Kidney tubule cell (primary cell): ENCODE measurements at places on chromosomes 5 and 9.

DNA sequence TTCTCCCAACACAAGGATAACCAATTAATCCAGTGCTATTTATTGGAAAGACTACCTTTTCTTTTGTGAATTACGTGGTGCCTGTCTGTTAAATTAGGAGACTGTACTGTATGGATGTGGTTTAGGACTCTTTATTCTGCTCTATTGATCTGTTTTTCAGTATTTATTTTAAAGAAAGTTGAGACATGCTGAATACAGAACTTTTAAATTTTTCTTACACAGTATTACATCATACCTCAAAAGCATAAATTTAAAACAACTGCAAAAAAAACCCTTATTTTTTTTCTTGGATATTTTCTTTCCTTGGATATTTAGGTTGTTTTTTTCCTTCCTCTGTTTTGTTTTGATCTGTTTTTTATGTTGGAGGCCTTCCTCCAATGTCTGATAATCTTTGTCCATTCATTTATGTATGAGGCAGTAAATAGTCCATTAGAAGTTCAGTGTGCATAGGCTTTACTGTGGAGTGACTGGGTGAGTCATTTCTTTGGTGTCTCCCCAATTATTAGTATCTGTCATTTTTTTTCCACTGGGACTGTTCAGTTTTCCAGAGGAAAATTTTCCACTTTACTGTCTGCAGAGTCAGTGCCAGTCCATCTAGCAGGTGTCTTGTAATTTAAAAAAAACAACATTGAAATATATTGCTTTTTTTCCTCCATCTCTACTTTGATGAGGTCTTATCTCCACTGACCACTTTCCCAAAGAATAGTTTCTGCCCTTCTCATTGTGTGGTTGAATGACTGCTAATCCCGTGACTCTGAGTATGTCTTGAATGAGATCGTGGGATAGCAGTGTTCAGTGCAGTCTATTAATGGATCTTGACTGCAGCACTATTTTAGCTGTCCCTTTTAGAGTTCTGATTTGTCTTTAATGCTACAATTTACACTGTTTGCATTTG lies 15.2 kb downstream of the CYSTM1 start:
- peak; percentile 77 for DNase-seq

DNA sequence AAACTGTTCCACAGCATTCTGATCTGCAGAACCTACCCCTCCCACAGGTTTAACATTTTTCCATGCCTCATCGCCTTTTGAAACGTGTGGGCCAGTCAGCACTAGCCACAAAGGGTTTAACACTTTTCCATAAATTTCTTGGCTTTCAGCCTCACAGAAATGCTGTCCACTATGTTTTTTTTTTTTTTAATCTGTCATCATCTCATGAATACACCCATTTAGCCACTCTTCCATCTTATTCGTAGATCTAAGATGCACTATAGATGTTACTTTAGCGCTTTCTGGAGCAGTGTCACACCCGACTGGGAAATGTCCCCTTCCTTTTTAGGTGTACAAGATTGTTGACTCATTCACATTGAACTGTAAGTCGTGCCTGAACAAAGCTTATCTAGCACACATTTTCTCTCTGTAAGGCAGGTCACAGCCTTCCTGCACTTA lies 62.3 kb downstream of the GCNT1 start:
- DNase-seq: peak; percentile 76

- DNase-seq: peak; percentile 75
These were observed 28.8 kb downstream of the WDR36 start for GRCh38 chr5:111120911-111121310.

- DNase-seq: no peak
These were observed 180.3 kb downstream of the SLCO4C1 start for GRCh38 chr5:102115736-102116135.

GRCh38 chr9:134662143-134662876 lies 20.7 kb downstream of the COL5A1 start:
- DNase-seq: no peak

DNA sequence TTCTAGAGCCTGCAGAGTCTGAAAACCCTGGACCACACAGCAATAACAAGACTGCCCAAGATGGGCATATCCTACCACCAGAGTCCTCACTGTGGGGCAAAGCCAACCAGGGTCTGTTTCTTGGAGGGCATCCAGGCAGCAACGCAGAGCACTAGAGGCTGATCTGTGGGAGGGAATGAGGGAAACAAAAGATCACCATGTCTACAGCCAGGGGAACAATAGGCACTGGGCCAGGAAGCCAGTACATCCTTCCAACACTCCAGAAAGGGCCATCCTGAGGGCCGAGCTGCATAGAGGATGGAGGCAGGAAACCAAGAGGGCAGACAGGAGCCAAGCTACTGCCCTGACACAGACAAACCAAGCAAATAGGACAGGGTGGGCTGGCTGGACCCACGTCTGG lies 416.1 kb upstream of the IRX4 start:
- DNase-seq: no peak

DNA sequence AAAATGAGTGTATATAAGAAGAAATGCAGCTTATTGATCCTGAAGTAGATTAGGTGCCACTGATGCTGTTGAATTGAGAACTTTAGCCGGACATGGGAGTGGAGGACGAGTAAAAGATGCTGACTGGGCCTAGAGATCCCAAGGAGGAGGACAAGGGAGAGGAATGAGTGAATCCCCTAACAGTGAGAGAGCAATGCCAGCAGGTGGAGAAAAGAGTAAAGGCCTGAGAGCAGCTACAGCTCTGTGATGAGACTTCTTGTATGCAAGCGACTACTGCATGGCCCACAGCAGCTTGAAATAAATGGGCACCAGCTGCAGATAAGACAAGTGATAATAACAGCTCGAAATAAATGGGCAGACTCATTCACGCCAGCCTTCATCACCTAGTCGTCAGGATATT lies 44.5 kb upstream of the JMY start:
- no peak for DNase-seq

- peak; percentile 25 for DNase-seq
These were observed 25.2 kb upstream of the FOCAD start for GRCh38 chr9:20658677-20659473.

DNA sequence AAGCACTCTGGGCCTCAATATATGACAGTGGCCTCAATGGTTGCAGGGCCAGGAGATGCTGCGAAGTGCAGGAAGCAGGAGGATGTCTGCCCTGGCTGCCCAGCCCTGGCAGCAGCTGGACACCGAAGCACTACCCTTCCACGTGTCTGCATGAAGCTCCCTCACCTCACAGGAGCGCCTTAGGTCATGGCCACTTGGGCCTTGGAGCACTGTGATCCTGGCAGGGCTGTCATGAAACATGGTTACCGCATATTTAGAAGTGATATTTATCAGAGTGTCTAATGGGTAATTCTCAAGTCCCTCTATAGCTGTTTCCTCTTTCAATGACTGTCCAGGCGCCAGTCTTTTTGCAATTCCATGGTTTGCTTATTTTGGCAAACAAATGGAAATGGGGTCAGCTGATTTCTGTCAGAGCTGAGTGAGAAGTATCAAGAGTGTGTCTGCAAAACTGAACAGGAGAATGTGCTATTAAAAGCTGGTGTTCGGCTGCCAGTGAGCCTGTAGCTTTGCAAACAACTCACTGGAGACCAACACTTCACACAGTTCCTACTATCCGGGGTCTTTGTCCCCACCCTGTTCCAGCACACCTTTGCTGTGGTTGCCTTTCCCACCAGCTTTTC lies 285.9 kb downstream of the KIF4B start:
- DNase-seq: no peak

GRCh38 chr9:98652302-98652701 lies 56.4 kb downstream of the GABBR2 start:
- no peak for DNase-seq

DNA sequence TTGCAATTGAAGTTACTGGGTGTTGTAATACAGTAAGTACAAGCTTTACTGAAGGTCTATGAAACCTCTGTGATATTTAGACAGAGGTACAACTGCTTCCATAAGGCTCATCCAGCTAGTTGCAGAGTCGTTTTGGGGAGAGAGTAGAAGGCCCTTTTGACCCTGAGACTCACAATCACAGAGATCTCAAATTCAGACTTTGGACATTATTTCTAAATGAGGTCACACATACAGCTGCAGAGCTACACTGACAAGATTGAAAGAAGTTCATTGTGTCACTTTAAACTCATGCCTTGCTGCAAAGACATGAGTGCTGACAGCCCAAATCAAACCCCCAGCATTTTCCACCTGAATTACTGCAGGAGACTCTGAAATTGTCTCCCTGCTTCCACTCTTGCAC lies 205.9 kb upstream of the TMEM161B start:
- no peak for DNase-seq

DNA sequence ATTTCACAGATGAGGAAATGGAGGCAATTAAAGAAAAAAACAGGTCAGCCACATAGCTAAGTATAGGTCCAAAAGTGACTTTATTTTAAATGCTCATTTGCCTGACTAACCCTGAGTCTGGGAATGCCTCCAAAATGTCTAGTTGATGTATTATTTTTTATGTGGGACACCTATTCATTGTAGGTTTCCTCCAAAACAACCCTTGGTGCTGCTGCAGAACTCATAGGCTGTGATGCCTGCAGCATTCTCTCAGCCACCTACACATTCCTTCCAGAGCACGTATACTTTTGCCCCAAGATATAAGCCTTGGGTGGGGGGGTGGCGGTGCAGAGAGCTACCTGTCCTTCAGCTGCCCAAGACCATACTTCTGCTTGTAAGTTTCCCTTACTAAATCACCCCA lies 77.4 kb downstream of the MSX2 start:
- no peak for DNase-seq

GRCh38 chr5:122719991-122720746 lies 54.7 kb upstream of the SNX2 start:
- DNase-seq: no peak

GRCh38 chr5:37774912-37775483 lies 64.8 kb downstream of the GDNF start:
- DNase-seq: peak; percentile 38

DNA sequence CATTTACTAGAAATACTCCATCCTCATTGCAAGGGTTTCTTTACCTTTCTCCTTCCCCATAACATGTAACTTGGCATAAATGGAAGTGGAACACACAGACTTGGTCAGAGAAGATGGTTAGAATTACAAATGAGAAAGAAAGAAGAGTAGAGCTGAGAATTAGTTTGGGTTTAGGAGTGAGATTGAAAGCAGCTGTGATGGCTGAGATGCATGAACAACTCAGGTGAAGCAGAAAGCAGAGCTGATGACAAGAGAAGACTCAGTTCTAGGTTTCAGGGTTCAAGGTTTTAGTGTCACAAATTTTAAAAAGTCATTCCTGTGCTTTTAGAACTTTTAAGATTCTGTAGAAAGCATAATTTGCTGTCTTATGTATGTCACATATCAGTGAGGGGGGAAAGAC lies 54.0 kb downstream of the TMEM161B start:
- no peak for DNase-seq

- no peak for DNase-seq
These were observed 67.4 kb downstream of the KLF9 start for GRCh38 chr9:70347046-70347445.

- DNase-seq: no peak
These were observed 28.2 kb downstream of the LIFR start for GRCh38 chr5:38528162-38528703.

GRCh38 chr9:129323999-129324553 lies 146.0 kb upstream of the IER5L start:
- no peak for DNase-seq

GRCh38 chr9:133405508-133406438 lies 12.0 kb downstream of the REXO4 start:
- DNase-seq: peak; percentile 47

DNA sequence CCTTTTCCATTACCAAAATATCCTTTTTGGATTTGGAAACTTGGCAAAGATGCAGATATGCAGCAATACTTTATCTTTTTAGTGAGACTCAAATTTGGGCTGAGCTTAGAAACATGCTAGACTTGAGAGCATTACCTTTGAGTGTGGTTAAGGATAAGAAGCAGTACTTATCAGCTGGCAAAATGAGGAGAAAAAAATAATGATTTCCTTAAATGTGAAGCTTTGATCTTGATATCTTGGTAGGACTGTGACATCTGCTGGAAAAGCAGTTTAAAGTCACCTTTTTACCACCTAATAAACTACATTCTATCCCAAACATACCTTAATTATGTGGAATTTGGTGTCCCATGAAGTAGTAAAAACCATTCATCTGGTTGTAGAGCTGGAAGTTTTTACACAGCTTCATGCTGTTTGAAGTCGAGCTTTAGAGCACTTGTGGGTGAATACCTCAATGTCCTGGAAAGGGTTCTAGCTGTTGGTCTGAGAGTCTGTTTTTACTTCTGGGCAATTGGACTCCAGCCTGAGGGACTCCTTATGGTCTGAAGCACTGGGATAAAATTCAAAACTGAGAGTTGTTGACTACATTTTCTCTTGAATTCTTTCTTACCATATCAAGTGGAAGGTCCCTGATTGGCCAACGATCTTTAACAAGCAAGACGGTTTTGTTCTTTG lies 53.4 kb downstream of the LRRC70 start:
- no peak for DNase-seq
